Stimulated activated CD8-positive, alpha-beta memory T cell treated with anti-CD3 and anti-CD28 coated beads, Interleukin-7, amount 100 ng/mL, for 1 hour (primary cell): ENCODE measurements at places on chromosomes 16 and 17.

GRCh38 chr16:47712276-47713224 lies 251.4 kb downstream of the PHKB start:
- DNase-seq = no peak

GRCh38 chr17:10899281-10899680 lies 61.4 kb upstream of the PIRT start:
- no peak for DNase-seq

DNA sequence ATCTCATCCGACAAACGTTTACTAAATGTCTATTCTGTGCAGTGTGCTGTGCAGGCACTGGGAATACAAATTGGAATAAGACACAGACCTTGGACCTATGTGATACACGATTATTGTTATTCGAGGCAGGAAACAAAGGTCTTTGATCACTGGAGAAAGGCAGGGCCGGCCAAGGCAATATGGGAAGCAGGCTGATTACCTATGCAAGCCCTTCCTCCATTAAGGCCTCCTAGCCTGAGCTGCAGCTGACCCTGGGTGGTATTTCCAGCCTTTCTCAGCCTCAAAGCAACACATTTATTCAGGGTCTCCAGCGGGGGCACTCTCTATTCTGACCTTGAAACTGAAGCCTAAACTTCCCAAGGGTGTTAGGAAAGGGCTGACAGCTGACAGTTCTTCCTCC lies 13.4 kb downstream of the ST6GALNAC1 start:
- DNase-seq = no peak

DNA sequence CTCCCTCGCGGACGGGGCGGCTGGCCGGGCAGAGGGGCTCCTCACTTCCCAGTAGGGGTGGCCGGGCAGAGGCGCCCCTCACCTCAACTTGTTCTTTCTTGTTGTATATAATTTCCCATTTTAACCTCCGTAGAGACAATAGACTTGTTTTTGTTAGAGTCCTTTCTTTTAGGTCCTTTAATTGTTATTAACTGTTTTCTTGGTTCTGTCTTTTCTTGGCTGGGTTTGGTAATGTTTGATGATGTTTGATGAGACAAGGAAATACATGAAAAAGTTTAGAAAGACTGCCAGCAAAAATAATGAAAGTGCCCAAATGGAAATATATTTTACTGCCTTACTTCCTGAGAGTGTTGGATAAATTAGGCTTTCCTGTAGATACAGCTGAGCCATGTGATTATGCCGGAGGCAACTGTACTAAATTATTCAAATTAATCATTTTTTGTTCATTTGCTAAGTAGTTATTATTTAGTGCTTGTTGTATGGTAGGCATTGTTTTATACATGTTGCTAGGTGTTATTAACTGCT lies 30.9 kb downstream of the PRPSAP2 start:
- DNase-seq = no peak

DNA sequence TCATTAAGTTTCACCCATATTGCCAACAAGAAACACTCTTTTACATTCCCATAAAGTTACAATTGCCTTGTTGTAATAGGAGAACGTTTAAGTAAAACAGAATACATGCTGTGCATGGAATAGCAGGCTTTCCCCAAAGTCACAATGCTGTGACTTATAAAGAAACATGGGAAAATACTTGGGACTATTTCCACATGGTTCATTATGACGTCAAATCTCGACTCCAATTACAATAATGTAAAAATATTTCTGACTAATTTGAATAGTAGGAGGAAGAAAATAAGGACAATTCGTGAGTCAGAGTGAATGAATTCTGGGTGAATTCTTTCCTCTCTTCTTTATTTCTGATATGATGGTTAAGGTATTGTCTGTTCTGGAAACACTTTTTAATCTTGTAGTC lies 52.8 kb downstream of the CDH11 start:
- DNase-seq = no peak

DNA sequence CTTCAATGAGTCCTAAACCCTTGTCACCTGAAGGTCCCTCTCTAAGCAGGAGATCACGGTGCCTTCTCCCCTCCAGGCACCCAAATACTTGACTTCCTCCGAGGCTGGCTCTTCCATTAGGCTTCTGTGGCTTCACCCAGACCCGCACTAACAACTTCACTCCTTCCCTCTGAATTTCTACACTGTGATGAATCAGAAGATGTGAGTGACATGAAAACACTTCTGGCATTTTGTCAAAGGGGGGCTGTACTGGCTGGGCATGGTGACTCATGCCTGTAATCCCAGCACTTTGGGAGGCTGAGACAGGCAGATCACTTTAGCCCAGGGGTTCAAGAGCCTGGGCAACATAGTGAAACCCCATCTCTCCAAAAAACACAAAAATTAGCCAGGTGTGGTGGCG lies 72.6 kb upstream of the CNEP1R1 start:
- no peak for DNase-seq

GRCh38 chr17:1907909-1908698 lies 78.3 kb downstream of the RPA1 start:
- no peak for DNase-seq
